ENCODE measurements at places on chromosomes 11 and 22.

DNA sequence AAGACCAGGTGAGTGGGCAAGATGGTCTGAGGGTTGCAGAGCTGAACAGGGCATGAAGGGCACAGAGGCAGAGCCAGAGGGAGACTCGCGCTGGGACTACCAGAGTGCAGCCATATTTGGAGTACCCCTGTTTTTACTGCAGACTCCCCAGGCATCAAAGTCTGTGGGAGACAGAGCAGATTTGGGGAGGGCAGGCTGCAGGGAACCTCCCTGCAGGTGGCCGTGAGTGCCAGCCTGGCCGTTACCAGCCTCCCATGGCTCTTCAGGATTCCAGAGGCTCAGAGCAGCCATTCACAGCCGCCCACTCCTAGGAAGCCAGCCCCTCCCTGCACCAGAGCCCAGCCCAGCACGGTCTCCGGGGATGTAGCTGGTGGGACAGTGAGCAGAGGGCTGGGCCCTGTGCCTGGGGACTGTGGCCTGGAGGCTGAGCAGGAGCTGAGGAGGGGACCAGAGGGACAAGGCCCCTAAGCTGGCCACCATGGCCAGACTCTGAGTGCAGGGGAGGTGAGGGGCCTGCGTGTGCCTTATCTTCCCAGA lies at the start of gene SEPTIN3:
Gene SEPTIN3 (plus strand): TSS at position 334 of the 537 bp plus-strand sequence. CDS start 2,050 bp downstream, outside the sequence.
- DNase-seq: no peak

DNA sequence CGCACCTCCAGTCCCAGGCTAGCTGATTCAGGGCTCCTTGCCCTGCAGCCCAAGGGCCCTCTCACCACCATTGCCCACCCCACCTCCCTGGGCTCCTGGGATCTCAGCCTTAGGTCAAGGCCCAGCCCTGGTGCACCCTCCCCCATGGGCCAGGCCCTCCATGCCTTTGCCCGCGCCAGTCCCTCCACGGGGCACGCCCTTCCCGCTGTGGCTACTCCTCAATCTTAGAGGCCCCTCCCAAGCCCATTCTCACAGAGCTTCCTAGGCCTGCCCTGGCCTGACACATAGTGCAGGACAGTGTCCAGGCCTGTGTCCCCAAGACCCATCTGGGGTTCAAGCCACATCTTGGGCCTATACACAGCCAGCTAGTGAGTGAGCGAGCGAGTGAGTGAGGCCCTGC lies 6.9 kb downstream of the GP1BB start:
- DNase-seq: no peak

DNA sequence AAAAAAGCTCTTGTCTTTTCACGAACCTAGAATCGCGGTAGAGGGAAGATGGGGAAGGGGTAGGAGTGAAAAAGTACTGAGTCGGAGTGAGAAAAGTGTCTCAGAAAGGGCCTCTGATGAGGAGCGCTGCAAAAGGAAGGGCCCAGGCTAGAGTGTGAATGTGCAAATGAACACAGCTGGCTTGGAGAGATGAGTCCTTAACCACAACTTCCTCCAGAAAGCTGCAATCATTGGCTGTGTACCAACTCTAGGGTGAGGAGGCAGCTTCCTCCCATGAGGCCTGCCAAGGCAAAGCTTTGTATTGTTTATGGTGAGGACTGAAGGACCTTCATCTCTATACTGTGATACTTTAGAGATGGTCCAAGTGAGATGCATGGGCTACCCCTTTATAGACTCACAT lies 566.9 kb upstream of the ANO5 start:
- peak; percentile 16 for DNase-seq

- DNase-seq: no peak
Measured at GRCh38 chr11:57057561-57057960, 68.8 kb downstream of the OR5AK2 start.

Data from testis (tissue), 5 donors.